Small intestine (tissue), 16 donors: ENCODE measurements at places on chromosomes 7 and 10. TPM values are rescaled to one million over a fixed set of nuclear protein-coding genes. Genes with fewer than 3 reads are reported as not detected.

The POLL gene
- polyA plus RNA-seq: 24.8 TPM

The PHKG1 gene
- polyA plus RNA-seq: 0.49 TPM

The GNG11 gene
- polyA plus RNA-seq: 16.8 TPM

The FBXO24 gene
- not detected for polyA plus RNA-seq

The LIPM gene
- not detected for polyA plus RNA-seq

The MNX1 gene
- polyA plus RNA-seq: 7.6 TPM

The PITX3 gene
- 0.04 TPM for polyA plus RNA-seq

The GIMAP2 gene
- polyA plus RNA-seq: 3.8 TPM

The UCN3 gene
- 2.2 TPM for polyA plus RNA-seq

The GLI3 gene
- polyA plus RNA-seq: 1.8 TPM

The IL2RA gene
- 0.43 TPM for polyA plus RNA-seq

The SFTPD gene
- 0.81 TPM for polyA plus RNA-seq

The MYH16 gene
- polyA plus RNA-seq: 0.01 TPM

The ZNF736 gene
- 0.27 TPM for polyA plus RNA-seq

The KLHL7 gene
- 16.8 TPM for polyA plus RNA-seq

The SAMD8 gene
- polyA plus RNA-seq: 11.3 TPM

The SLC26A3 gene
- polyA plus RNA-seq: 295 TPM

The STMP1 gene
- 44.7 TPM for polyA plus RNA-seq

The GNGT1 gene
- polyA plus RNA-seq: not detected

The NPSR1 gene
- not detected for polyA plus RNA-seq

The FGFR2 gene
- polyA plus RNA-seq: 3.8 TPM

The SEC24C gene
- 35.3 TPM for polyA plus RNA-seq

The SH2D4B gene
- not detected for polyA plus RNA-seq

The MSRB2 gene
- polyA plus RNA-seq: 20.3 TPM

The CFAP46 gene
- 0.43 TPM for polyA plus RNA-seq

The GHRHR gene
- 0.07 TPM for polyA plus RNA-seq

The AGR3 gene
- polyA plus RNA-seq: 509 TPM
